Pancreas (tissue), 10 donors: ENCODE measurements at places on chromosomes 6 and 20.

GRCh38 chr6:3281631-3282475, 23.1 kb downstream of the PSMG4 start:
- peaks cover 13% of the 10 kb centered on the region for H3K36me3 ChIP-seq
- no peak overlapping the region for H3K27ac ChIP-seq
- no peaks in the 10 kb centered on the region for H3K27me3 ChIP-seq
- DNase-seq = no peak
- no peaks in the 10 kb centered on the region for H3K4me1 ChIP-seq

- H3K4me3 ChIP-seq = no peak overlapping the region
- no peak for DNase-seq
- H3K27me3 ChIP-seq = no peaks in the 10 kb centered on the region
- no peaks in the 10 kb centered on the region for H3K36me3 ChIP-seq
- no peak overlapping the region for H3K27ac ChIP-seq
Observed at GRCh38 chr20:9059931-9060330, 9.0 kb upstream of the PLCB4 start.

DNA sequence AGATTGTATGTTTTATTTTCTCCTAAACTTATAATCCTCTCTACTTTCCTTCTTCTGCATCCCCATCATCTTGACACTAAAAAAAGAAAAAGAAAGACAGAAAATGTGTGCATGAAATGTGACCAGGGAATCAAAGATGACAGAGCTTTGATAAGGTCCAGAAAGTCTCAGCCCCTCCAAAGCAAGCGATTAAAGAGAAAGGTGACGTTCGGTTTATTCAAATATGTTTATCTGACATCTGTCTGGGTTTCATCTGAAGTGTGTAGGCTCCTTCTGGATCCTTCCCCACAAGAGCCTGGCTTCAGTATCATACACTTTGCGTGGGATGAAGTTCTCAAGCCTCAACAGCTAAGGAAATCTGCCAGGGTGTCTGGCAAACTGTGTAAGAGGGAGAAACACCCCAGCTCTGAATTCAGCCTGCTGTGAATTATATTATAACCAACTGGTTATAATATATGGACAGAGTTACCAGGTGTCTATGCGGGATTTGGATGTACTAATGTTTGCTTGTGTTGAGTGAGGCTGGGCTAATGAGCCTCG, 263.0 kb downstream of the ZNF217 start:
- no peak overlapping the region for H3K27ac ChIP-seq
- H3K4me3 ChIP-seq = no peak overlapping the region
- H3K27me3 ChIP-seq = no peaks in the 10 kb centered on the region
- DNase-seq = no peak
- H3K36me3 ChIP-seq = no peaks in the 10 kb centered on the region
- H3K4me1 ChIP-seq = no peaks in the 10 kb centered on the region

DNA sequence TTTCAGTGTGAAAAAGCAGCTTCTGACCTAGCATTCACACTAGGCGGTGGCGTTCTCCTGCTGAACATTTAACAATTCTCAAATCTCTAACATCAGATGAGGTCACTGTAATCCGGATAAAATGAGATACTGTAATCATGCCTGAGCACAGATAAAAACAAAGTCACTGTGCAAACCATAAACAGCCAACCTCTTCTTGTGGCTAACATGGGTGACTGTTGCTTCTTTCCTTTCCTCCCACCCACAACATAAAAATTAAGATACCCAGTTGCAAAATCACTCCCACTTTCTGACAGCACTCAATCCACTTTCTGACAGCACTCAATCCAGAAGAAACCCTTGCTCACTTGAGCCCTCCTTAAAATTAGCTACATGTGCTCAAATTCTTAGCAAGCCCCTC, 11.5 kb upstream of the ALDH8A1 start:
- H3K4me1 ChIP-seq = no peaks in the 10 kb centered on the region
- DNase-seq = no peak
- H3K36me3 ChIP-seq = peaks cover 8% of the 10 kb centered on the region
- H3K27ac ChIP-seq = no peak overlapping the region

GRCh38 chr6:119026822-119027221, 51.6 kb downstream of the FAM184A start:
- no peaks in the 10 kb centered on the region for H3K4me1 ChIP-seq
- no peak for DNase-seq
- H3K36me3 ChIP-seq = no peaks in the 10 kb centered on the region
- H3K27me3 ChIP-seq = no peaks in the 10 kb centered on the region

DNA sequence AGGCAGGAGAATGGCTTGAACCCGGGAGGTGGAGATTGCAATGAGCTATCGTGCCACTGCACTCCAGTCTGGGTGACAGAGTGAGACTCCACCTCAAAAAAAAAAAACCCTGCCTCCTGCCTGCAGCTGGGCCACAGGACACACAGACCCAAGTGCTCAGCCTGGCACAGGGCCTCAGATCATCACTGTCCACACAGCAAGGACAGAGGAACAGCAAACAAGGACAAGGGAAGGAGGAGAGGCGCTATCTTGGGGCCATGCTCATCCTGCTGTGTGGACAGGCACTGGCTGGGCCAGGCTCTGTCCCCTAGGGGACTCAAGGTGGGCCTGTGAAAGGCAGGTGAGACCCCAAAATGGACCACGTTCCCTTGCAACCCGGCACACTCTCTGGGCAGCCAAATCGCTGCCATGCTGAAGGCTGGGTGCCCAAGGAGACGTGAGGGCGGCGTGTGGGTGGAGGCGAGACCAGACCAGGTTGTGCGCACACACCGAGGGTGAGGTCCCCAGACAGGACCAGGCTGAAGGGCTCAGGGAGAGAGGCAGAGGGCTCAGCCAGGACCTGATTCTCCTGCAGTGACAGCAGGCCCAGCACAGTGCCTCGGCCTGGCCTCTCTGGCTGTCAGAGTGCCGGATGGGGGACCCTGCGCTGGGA, 9.1 kb downstream of the UCKL1 start:
- no peak for DNase-seq
- H3K4me3 ChIP-seq = no peak overlapping the region
- peaks cover 34% of the 10 kb centered on the region for H3K36me3 ChIP-seq
- H3K4me1 ChIP-seq = peaks cover 23% of the 10 kb centered on the region
- no peak overlapping the region for H3K27ac ChIP-seq
- no peaks in the 10 kb centered on the region for H3K27me3 ChIP-seq

DNA sequence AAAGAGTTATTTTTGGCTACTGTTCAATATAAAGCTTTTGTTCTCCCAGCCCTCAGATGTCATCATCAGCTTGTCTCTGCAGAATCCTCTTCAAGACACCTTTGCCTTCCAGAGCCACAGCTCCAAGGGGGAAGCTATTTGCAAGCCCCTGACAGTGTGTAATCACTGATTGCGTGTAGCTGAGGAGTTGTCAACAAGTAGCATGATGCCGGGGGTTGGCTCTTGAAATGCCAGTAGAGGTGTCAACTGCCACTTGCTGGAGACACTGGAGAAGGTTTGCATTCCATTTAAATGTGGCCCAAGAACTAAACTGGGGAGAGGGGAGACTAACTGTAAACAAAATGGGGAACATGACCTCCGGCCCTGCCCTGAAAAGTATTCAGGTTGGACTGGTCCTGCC, 44.3 kb upstream of the PDYN start:
- H3K27ac ChIP-seq = no peak overlapping the region
- H3K27me3 ChIP-seq = no peaks in the 10 kb centered on the region
- no peak overlapping the region for H3K4me3 ChIP-seq
- DNase-seq = no peak
- no peaks in the 10 kb centered on the region for H3K36me3 ChIP-seq

DNA sequence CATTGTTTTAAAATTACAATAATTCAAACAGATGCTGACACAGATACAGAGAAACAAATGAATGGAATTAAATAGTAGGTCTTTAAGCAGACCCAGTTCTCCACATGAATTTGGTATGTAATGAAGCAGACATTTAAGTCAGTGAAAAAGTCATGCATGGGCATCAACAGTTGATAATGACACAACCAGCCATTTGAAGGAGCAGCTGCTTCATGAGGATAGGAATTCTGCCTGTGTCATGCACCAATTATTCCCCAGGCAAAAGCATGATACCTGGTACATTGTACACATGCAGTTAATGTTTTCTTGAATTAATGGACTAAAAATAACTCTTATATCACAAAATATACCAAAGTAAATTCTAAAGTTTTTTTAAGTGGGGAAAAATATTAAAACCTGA, 11.2 kb upstream of the HEY2 start:
- no peaks in the 10 kb centered on the region for H3K4me1 ChIP-seq
- no peak overlapping the region for H3K4me3 ChIP-seq
- no peaks in the 10 kb centered on the region for H3K27me3 ChIP-seq

DNA sequence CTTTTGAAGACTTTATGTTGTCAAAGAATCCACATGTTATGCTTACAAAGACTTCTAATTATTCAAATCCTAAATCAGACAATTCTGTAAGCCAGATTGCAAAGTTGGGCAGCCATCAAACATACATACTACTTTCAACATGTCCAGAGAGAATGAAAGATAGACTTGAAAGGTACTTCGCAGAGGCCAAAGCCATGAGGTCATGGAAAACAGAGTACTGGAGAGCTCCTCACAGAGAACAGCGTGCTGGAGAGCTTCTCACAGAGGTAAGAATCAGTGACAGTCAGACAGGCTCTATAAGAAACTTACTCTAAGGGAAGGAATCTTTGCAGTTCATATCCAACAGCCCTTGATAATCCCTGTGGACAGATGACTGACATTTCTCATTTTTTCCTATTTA, 400.2 kb downstream of the GJA1 start:
- no peaks in the 10 kb centered on the region for H3K4me1 ChIP-seq
- H3K4me3 ChIP-seq = no peak overlapping the region
- no peaks in the 10 kb centered on the region for H3K36me3 ChIP-seq
- H3K27ac ChIP-seq = no peak overlapping the region
- no peaks in the 10 kb centered on the region for H3K27me3 ChIP-seq

DNA sequence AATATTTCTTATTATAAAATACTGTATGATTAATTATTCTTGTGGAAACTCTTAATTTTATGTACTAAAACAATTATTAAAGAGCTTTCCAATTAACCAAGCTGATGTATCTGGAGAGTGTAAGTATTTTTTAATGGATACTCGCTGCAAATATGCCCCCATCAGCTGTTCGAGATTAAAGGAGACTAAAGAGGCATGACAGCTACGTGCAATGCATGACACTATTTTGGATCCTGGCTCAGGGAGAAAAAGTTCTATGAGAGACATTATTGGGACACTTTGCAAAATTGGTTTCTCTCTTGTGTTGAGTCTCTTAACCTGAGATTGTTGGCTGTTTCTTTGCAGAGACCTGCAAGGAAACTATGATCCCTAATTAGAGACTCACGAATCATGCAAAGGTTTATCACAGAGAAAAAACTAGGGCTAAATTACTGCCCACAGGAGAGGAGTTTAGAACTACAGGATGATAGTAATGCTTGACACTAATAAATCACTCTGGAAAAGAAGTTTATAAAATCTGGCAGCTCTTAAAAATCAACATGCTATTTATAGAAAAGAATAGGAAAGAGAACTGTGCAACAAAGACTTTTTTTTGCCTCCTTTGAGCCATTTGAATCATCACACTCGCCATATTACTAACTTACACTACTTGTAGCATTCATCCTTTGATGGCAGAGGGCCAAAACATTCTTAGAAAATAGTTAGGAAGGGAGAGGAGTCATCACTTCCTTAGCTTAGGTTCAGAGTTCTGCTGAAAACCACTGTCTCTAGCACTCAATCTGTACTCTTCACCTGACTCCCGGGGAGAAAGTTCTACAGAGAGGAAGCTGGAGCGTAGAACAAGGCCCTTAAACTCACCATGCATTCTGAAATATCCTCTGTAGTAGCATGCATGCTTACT, 25.3 kb downstream of the NRN1 start:
- no peaks in the 10 kb centered on the region for H3K36me3 ChIP-seq
- no peak overlapping the region for H3K27ac ChIP-seq
- no peak overlapping the region for H3K4me3 ChIP-seq
- H3K4me1 ChIP-seq = no peaks in the 10 kb centered on the region
- no peaks in the 10 kb centered on the region for H3K27me3 ChIP-seq

- H3K27me3 ChIP-seq = no peaks in the 10 kb centered on the region
- H3K36me3 ChIP-seq = peaks cover 6% of the 10 kb centered on the region
- H3K27ac ChIP-seq = no peak overlapping the region
- H3K4me1 ChIP-seq = peaks cover 6% of the 10 kb centered on the region
- no peak for DNase-seq
Observed at GRCh38 chr20:37841971-37842370, 61.0 kb upstream of the VSTM2L start.
